HFFc6 (cell line): ENCODE measurements at places on chromosomes 1 and 21.

- DNase-seq, result no peak
Observed at GRCh38 chr1:175749075-175749474, 5.7 kb upstream of the TNR start.

DNA sequence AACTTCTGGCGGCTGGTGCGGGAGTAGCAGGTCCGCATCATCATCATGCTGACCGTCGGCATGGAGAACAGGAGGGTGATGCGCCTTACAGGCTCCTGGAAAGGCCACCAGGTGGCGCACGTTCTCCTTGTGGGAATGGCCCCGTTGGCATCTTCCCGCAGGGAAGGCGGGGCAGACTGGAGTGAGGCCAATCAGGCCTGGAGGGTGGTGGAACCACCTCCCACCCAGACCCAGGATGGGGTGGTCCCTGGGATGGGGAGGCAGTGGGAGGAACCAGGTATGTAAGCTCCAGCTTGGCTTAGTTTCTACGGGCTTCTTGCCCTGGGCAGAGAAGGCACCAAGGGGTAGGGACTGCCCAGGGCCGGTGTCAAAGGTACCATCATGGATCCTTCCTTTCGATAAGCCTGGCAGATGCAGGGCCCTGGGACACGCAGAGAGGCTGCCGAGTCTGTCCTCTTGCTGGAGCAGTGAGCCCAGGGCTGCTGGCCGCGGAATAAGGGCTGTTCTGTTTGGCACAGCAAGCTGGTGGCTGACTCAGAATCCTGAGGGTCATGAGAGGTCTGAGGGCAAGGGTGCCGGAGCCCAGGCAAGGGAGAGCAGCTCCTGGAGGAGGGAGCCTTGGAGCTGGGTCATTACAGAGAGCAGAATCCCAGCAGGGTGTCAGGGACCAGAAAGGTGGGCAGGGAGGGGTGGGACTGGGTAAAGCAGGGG, 8.7 kb upstream of the LGR6 start:
- peak; percentile 85 for DNase-seq

DNA sequence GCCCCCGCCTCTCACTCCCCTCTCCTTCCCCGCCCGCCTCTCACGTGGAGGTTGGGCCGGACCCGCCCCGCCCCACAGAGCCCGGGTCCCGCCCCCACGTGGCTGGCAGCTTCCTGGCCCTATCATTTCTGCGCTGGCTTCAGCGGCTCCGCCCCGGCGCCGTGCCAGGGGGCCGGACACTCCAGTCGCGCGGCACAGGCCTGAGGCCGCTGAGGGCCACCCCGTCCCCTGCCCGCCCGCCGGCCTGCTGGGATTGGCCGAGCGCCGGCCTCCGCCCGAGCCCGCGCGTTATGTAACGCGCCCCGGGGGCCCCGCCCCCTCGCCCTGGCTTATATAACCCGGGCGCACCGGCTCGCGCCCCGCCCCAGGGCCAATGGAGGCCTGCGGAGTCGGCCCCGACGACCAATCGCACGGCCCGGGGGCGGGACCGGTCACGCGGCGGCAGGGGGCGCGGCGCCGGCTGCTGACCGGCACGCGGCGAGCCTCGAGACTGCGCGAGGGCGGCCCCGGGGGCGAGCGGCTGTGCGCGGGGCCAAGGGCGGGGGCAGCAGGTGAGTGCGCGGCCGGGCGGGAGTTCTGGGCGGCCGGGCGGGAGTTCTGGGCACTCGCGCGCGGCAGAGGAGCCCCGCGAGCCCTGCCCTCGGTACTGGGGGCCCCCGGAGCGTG, at the start of gene PER3:
Gene PER3, plus strand, starts transcription at position 466 of the 666 bp plus-strand sequence. CDS start 587 bp downstream, outside the sequence.
- DNase-seq, result peak; percentile 94

DNA sequence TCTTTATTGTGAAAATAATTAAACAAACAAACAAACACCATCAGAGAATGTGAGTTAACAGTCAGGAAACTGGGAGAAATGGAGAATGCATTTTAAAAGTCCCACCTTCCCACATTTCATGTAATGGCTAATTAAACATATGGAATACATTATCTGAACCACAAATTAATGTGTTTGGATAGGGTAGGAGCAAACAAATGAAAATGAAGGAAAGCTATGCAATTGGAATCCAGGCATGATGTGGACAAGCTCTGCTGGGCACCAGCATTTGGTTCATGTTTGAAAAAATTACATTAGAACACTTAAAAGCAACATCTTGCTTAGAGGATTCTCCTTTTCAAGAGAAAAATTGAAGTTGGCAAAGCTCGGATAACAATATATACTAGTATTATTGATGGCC, 628.1 kb downstream of the LMO4 start:
- DNase-seq, result peak; percentile 18

DNA sequence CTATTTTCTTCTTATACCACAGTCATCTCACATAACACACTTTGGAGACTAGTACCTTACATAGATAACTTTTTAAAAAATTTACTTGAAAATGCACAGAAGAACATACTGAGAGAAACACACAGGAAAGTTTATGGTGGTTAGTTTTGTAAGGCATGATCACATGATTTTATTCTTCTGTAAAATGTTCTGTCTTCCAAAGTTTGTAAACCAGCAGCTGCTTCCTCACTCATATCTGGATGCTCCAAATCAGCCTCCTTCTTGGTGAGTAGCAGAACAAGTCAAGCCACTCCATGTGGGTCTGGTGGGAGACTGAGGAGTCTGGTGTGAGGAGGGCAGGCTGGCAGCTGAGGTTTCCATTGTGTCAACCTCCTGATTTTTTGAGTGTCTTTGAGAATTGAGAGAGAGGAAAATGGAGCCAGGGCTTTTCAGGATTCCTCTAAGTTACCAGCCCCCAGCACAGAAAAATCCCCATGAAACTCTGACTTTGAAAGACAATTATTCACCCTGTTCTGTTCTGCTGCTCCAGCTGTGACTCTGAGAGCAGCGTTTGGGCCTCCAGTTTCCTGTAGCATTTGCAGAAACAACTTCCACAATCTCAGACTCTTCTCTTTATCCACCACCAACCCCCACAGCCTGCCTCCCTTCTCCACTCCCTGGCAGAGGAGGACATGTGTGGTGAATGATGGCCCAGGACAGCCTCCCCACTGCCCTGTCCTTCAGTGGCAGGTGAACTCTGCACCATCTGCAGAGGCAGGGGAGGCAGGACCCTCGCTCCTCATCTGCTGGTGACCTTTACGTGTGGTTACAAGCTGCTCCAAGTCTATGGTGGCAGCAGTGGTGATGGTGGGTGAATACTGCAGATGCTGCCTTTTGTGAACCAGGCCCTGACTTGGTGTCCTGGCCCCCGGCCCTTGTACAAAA, 82.3 kb downstream of the FCRL5 start:
- DNase-seq, result no peak

GRCh38 chr1:160813215-160813614, 17.2 kb downstream of the LY9 start:
- DNase-seq, result no peak

- DNase-seq, result no peak
Observed at GRCh38 chr21:44704636-44705001, 6.8 kb downstream of the TSPEAR start.

DNA sequence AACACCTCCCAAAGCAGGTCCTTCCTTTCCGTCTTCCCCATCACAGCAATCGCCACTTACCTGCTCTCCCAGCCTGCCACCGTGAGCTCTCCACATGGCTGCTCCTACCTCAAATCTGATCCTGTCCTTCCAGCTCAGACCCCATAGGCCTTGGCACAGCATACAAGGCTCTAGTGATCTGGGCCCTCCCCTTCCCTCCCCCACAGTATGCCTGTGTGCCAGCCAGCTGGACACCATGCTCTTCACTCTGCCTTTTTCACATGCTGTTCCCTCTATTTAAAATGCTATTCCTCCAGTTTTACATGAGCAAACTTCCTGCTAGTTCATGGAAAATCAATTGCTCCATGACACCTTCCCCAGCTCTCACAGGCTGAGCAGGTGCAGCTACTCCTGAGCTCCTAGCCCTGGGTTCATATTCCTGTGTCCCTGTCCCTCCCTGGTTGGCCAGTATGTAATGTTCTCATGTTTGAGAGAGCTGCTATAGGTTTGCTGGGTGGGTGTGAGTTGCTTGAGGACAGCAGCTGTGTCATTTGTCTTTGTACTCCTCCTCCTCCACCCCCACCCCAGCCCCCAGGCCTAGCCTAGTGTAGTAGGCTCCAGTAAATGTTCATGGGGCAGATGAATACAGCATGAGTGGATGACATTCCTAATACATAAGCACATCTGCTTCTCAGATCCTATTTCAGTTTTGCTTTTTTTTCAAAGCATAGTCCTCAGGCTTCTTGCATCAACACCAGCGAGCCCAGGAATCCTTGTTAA, 6.3 kb upstream of the TNNT2 start:
- DNase-seq, result peak; percentile 86

DNA sequence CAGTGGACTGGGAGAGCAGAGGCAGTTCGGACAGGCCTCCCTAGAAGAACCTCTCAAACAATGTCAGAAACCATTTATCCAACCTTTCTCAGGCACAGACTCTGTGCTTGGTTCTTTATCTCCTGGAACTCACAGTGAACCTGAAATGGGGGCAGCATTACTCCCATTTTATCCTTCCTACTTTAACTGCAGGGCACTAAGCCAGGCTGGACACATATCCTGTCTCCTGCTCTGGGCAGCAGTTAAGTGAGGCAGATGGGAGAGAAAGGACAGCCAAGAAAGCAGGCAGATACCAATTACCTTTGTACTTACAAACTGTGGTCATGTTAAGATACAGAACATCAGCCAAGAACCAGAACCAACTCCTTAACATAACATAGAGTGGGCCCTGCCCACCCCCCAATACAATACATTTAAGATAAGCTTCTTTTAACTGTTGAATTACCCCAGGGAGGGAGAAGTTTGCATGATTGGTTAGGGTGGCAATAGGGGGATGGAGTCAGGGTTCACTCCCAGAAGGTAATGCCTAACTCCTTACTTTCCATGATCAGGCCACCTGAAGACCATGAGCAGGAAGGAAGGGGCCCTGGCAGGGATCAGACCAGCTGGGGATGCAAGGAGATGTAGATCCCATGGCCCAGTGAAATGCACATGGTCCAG, 10.9 kb downstream of the KDF1 start:
- no peak for DNase-seq
